Retina (tissue), 1 donor: ENCODE measurements at places on chromosomes 2 and 18.

DNA sequence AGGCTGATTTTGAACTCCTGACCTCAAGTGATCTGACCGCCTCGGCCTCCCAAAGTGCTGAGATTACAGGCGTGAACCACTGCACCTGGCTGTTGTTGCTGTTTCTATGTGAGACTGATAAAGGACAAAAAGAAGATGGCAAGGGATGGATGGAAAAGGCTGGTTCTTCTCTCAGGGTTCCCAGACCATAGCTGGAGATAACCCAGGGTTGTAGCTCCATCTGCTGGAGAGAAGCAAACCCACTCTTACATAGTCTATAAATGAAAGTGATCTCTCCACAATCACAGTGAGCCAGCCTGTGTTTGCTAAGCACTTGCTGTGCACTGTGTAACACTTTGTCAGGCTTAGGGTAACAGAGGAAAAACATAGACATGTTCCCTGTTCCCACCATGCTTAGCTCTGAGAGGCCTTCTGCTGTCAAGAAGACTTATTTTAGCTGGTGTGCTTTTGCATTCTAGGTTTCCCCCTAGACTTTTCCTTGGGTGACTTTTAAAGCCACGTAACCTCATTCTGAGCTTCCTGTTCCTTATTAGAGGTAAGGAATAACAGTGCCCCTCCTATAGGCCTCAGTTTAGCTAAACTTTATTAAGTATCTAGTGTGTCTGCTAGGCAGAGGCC lies 49.7 kb downstream of the LIMS1 start:
- DNase-seq: peak; percentile 52

DNA sequence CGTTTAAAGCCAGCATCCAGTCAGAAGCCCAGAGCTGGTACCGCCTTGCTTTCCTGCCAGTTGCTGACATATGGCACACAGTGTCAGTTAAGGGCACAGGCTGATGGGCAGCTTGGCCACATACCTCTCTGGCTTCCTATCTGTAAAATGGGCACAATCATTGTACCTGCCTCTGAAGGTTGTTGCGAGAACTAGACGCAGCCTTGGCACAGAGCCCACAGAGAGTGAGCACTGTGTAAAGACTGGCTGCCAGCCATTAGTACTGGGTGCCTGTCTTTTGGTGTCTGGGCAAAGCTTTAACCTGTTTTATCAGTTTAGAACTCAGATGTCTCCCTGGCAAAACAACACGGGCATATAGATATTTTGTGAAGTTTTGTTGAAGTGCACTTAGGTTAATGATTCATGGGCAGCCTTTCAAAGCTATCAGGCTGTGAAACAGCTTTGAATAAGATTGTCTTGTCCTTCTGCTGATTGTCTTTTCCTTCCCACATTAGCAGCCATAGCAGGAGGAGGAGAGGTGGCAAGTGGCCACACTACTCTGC lies 269.5 kb downstream of the NEDD4L start:
- DNase-seq: no peak

DNA sequence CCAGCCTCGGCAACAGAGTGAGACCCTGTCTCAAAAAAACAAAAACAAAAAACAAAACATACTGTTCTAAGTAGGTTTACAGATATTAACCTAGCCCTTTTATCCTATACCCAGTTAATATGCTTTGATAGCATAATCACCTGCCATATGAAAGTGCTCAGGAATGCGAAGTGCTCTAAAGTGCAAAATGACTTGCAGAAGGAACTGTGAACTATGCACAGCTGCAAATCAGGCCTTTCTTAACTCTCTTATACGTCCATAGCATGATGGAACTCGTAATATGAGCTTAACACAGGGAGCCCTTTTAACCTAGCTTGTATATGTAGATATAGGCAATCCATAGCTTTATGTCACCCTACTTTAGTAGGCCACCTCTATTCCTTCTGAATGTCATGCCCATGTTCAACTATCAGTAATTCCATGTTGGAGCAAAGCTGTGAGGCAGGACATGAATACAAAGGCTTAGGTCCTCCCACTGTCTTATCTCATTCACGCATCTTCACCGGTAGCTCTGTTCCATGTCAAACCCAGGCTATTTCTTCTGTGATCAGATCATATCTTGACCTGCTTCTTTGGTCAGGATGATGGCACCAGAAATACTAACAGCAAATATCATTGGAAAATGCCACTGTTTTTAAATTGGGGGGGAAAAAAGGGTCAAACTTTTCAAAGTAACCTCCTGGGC lies 72.9 kb downstream of the PRPF40A start:
- DNase-seq: no peak

DNA sequence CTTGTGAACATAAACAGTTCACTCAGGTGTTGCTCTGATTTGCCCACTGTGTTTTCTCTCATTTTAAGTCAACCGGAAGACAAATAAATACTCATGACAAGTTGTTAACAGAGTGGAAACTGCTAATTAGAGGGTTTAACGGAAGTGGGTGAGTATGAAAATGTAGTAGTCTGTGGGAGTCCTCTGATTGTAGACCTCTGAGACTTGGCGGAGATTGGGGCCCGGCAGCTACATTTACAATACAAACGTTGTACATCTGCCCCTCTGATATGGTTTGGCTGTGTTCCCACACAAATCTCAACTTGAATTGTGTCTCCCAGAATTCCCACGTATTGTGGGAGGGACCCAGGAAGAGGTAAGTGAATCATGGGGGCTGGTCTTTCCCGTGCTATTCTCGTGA lies 107.3 kb upstream of the FAM98A start:
- DNase-seq: no peak

- DNase-seq: no peak
Observed at GRCh38 chr2:2095360-2096093, 235.5 kb downstream of the MYT1L start.
